ENCODE measurements at places on chromosomes 11 and 22.
A peak's percentile ranks its signal among the peaks of the same experiment; 100 is the strongest.

DNA sequence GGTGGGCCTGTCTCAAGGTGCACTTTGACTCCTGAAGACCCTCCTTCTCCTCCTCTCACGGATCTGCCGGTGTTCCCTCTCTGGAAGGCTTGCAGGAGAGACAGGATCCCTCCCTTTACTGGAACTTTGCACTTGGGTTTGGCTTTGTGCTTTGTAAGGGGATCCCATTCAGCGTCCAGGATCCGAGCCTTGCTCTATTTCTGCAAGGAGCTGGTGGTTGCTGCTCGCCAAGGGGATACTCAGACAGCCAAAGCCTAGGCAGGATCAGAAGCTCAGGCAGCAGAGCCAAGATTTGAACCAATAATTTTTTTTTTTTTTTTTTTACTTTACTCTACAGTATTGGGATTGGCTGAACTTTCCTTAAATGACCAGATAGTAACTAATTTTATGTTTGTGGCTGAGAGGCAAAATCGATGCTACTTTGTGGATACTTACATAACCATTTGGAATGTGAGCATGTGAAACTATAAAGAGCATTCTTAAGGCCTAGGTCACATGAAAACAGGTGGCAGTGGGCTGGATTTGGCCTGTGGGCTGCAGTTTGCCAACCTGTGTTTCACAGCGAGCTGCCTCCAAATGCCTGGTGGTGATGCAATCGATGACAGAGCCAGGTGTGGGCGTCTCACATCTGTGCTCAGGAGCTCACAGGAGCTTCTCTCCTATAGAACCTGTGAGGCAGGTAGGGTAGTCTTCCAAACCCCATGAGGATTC, 25.2 kb downstream of the BCR start:
- no peak for DNase-seq

DNA sequence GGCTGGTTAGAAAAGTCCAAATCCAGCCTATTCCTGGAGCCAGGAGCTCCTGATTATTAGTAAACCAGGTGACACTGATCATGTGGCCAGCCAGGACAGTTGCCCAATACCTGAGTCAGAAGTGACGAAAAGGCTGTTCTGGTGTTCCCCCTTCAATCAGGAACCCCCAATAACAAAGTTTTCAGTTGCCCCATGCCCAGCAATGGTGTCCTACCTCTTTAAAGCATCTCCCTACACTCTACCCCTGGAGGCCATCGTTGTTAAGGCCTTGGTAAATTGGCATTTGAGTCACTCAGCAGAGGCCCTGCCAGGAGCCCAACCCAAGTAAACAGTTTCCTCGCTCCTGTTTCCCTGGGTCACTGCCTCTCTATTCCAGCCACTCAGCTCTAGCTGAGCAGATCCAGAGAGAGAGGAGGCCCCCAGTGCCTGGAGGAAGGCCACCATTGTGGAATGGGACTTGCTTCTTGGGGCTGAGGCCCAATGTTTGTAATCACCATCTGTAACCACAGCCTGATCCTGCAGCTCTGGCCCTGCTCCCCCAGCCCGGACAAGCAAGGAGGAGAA, 25.0 kb downstream of the ARHGAP1 start:
- no peak for DNase-seq

DNA sequence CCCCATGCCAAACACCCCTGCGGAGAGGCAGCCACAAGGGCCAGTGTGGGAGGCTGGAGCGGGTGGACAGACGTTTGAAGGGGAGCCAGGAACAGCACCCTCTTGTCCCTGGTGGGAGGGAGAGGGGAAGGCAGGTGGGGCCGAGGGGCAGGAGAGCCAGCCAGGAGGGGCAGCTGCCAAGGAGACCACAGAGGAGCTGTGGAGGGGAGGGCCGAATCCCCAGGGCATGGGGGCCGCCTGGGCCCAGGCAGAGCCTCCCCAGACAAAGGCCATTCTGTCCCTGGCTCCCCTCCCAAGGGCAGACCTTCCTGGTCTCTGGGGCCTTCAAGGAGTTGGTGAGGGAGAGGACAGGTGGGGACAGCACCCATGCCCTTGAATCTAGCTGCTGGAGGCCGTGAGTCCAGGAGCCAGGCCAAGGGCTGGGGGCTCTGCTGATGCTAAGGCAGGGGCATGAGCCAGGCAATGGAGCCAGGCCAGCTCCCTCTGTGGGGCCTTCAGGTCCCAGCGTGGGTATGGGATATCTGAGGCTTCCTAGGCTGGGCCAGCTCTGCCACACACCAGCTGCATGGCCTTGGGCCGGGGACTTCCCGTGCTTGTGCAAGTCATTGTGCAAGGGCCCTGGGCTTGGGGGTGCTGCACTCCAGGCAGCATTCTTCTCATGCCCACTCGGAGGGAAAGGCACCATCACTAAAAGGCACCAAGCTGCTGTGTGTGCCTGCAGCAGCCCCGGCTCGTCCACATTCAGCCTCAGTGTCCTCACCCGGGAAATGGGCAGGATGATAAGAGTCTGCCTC, 11.4 kb downstream of the EMID1 start:
- DNase-seq, result peak; percentile 88

- DNase-seq, result no peak
These were observed 291.1 kb upstream of the C11orf87 start for GRCh38 chr11:109130910-109131309.

DNA sequence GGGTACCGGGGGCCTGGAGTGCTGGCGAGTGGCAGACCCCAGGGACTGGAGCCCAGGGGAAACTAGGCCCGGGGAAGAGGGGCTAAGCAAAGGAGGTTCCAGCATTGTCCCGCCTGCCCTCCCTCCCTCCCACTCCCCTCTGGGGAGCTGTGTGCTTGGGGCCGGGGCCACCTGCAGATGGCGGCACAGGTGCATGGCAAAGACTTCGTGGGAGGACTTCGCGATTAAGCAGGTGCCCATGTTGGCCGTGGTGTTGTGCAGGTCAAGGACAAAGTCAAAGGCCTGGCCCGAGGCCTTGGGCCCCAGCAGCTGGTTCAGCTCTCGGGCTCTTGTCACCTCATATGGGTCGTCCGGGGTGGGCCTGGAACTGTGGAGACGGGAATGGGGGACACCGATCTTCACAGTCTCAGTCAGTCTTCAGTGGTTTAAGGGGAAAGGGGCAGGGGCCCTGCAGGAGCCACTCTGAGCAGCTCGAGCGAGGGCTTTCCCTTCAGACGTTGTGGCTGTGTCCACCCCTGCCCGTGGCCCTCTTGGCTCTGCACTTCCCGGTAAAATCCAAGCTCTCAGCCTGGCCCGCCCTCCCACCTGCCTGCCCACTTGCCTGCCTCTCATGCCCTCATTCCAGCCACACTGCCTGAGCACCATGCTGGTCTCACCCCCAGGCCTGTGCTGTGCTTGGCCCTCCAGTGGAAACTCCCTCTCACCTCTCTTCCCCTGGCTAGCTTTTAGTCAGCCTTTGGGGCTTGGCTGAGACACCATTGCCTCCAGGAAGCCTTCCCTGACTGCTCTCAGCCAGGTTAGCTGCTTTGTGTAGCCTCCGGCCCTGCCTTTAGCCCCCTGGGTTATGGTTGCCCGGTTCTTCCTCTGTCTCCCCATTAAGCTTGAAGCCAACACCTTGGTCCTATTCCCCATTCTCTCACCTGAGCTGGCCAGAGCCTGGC, 4.7 kb downstream of the ACY3 start:
- DNase-seq, result no peak

GRCh38 chr11:116330439-116331185, 442.2 kb downstream of the BUD13 start:
- DNase-seq, result no peak

GRCh38 chr22:27244328-27244727, 557.2 kb downstream of the MN1 start:
- no peak for DNase-seq

DNA sequence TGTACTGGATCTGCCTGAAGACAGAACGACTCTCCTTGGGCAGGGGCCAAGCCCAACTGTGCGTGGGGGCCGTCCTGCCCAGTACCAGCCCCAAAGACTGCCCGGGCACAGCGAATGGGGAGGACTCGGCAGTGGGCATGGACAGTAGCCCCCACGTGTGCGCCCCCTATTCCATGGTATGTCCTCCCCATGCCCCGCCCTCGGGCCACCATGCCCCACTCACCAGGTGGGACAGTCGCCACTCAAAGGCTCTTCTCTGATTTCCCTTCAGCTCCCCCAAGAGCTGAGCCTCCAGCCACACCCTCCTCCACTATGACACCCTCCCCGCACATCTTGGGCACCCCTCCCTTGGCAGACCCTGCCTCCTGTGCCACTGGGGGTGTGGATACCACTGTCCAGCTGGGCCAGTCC, 43.5 kb downstream of the GNB1L start:
- DNase-seq, result no peak

DNA sequence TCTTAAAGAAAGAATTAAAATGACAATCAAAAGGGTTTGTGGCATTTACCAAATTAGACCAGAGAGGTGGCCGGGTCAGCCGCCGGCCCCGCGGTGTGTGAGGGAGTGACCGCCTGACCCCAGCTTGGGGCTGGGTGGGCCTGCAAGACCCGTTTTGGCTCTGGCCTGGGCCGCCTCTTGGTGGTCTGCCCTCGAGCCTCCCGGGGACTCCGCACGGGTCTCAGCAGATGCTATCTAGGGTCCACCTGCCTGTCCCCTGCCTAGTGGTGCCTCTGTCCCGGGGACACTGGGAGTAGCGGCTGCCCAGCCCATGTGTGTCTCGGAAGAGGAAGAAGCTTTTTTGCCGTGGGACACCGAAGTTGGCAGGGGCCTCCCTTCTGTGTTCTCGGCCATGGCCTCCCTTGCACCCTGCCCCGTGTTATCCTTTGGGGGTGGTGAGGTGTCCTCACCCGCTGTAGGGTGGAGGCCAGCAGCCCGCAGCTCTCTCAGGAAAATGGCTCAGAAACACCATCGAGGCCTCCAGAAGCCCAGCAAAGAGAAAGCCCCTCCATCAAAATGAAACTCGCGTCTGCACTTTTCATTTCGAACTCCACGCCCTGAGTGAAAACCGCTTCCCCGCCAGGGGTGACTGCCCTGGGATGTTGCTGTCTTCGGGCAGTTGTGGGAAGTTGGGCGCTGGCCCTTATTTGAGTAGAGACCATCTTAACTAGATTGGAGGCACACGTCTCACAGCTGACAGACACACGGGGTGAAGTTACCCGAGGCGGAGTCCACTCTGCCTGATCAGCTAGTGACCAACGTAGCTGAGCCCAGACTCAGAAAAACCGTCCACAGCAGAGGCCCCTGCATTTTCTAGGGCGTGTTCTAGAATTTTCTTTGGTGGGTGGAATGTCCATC, 8.0 kb downstream of the CCND1 start:
- DNase-seq, result no peak

GRCh38 chr11:35040221-35040942, 98.6 kb upstream of the CD44 start:
- DNase-seq, result peak; percentile 67

DNA sequence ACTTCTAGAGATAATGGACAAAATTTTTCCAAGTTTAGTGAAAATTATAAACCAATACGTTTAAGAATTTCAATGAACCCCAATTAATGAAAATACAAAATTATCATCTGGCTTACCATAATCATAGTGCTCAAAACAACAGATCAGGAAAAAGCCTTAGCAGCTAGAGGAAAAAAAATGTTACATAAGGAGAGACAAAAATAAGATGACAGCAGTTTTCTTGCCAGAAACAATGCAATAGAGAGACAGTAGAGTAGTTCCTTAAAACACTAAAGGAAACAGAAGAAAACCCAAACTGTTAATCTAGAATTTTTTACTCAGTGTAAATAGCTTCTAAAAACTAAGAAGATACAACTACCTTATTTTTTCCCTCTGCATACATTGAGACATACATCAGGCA, 341.7 kb upstream of the CHORDC1 start:
- no peak for DNase-seq

DNA sequence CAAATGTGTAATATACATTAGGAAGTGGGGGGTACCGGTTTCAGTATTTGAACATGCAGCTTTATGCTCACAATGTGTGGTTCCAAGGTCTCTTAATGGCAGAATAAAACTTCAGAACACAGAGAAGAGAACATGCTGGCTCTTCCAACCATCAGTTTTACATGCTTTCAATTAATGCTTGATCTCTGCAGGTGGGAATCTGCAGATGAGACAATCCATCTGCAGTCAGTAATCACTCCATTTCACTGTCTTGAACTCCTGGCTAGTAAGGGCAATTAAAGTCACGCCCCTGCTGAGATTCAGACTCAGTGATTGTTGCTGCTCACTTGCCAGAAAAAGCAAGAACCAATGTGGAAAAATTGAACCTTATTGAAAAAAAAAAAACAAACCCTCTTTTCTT, 945.7 kb downstream of the DLG2 start:
- DNase-seq, result no peak

DNA sequence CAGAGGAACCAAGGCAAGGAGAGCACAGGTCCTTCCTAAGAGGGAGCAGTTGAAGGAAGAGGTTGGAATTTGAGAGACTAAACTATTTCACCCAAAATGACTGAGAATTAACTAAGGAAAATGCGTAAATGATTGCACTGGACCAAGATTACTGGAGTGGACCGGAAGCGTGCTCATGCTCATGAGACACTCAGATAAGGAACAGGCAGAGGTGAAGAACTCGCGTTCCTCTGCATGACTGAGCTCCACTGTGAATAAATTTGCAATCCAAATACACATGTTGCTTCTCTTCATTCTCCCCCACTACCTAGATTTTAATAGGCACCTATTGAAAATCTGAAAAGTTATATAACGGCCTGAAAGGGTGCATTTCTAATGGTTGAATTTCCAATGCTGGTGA, 207.0 kb downstream of the KIRREL3 start:
- no peak for DNase-seq

DNA sequence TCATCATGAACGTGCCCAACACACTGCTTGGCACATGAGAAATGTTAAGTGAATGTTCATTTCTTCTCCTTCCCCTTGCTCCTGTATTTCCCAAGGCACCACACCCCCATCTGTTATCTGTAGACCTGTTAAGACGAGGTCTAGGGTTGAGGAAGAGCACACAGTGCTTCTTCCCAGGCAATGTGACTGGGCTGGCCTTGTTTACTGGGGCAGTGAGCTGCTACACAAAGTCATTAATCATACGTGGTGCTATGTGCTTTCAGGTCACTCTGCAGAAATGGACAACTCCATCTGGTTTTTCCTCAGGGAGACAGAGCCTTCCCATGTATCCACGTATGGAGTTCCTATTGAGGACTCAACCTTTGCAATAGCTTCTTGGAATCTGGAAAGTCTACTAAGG, 118.7 kb downstream of the KCNC1 start:
- no peak for DNase-seq

- DNase-seq, result no peak
These were observed 25.5 kb downstream of the EHF start for GRCh38 chr11:34646431-34646830.

- DNase-seq, result no peak
These were observed 173.7 kb upstream of the ANO3 start for GRCh38 chr11:26158251-26158650.

DNA sequence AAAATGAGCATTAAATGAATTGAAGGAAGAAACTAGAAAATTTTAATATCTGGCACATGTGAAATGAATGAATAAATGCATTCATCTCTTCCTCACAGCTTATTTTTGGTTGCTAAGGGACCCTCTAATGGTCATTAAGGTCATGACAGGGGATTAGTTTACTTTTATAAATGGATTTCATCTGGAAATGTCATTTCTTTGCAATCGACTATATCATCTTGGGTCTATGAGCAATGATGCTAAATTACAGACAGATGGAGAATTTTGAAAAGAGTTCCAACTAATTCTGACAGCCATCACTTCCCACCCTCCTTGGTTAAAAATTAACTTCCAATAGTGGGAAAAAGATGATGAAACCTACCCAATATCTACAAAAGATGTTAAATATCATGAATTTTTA, 98.0 kb downstream of the KIF18A start:
- DNase-seq, result no peak

Data from suppressor macrophage (primary cell).